ENCODE measurements at places on chromosomes 1 and 21. TPM values are rescaled to one million over a fixed set of nuclear protein-coding genes. Genes with fewer than 3 reads are reported as not detected.

DNA sequence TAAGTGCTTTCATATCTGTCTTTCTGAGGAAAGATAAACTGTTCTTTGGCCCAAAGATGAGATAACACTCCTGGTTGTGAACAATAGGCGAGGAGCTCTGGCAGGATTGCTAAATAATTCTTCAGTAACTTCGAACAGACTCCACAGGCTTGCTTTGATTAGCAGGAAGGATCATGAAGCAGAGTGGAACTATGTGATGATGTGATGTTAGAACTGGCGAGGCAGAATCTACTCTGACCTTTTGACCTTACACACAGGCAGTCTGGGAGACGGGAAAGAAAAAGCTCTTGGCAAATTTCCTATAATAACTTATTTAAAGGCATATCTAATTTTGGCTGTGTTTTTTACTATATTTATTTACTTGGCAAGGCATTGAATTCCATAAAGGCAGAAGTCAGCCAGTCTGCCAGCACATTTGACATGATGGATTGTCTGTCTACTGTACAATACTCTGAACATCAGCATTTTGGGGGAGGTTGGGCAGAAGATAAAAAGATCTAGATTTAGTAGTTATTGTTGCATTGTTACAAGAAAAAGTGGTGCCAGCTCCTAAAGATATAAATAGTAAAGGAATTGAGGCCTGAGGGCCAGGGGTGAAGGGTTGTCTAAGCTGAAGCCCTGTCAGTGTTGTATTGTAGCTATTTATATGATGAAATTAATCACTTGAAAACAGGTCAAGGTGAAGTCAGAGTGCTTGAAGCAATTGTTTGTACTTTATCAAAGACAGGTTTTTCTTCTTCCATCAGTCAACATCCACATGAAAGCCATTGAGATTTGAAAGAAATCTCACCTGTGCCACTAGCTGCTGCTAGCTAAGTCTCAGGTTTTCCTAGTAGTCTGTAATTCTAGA is 708.8 kb downstream of the LTN1 start:
- DNase-seq = peak; percentile 33

DNA sequence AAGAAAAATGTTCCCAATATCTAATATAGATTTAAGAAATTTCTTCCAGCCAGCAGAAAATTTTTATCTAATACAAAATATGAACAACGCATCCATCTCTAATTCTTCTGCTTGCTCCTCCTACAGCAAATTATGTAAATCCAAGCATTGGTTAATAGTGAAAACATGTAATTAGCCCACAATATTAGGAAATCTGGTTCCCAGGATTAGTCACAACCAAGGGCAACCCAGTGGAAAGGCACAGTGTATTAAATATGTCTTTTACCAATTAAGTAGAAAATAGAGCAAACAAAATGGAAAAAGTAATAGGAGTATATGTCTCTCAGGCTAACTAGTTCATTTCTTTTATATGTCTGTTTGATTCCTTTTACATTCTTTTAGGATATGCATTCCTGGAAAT is 59.4 kb upstream of the IFI44L start:
- DNase-seq = no peak

ATP6V1G3 gene
- 3.2 TPM for polyA plus RNA-seq

TINAGL1 gene
- 31.0 TPM for polyA plus RNA-seq

- DNase-seq = no peak
These were observed 22.4 kb upstream of the CHRM3 start for GRCh38 chr1:239363930-239364329.

NAXE gene
- 62.1 TPM for polyA plus RNA-seq

DNA sequence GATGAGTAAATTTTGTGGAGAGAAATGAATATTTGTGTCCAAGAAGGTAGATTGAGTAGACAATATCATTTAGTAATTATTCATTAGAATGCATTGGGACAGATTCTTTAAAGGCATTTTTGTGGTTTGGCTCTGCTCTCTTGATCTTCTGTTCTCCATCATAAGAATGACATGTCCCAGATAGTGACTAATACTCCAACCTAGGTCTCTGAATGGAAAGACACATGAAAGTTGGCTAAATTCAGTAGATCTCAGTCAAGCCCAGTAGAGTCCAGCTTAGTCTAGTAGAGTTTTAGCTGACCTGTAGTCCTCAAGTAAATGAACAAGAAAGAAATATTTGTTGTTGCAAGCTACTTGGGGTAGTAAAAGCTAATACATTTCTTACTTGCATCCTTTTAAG is 61.8 kb upstream of the DNAH14 start:
- DNase-seq = no peak

CD160 gene
- polyA plus RNA-seq = 3.5 TPM

CLEC20A gene
- polyA plus RNA-seq = 0.30 TPM

GRCh38 chr1:27383039-27383605 is at the start of gene CD164L2:
Gene CD164L2 (minus strand): TSS chr1:27383333. CDS start chr1:27383239, 94 bp downstream.
- no peak for DNase-seq

LDLRAP1 gene
- polyA plus RNA-seq = 12.9 TPM

DNA sequence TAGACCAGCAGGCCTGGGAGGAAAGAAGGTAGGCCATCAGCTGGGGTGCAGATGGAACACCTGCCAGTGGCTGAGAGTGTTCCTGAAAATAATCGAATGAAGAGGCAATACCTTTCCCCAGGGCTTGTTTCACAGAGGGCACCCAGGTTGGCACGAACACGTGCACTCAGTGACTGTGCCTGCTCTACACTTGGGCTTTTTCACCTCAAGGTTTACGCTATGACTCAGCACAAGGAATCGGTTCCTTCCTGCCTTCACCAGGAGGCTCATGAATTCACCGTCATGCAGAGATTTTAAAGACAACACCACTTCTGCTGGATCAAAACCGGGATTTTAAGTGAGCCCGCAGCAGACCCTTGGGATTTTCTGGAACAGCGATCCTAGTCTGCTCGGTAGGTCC is 118.5 kb upstream of the ADAR start:
- DNase-seq = no peak

AADACL3 gene
- not detected for polyA plus RNA-seq

RBBP5 gene
- 23.7 TPM for polyA plus RNA-seq

ENAH gene
- 121 TPM for polyA plus RNA-seq

S100A2 gene
- 3.9 TPM for polyA plus RNA-seq

KRTAP10-5 gene
- polyA plus RNA-seq = not detected

TNFAIP8L2 gene
- 1.6 TPM for polyA plus RNA-seq

DNA sequence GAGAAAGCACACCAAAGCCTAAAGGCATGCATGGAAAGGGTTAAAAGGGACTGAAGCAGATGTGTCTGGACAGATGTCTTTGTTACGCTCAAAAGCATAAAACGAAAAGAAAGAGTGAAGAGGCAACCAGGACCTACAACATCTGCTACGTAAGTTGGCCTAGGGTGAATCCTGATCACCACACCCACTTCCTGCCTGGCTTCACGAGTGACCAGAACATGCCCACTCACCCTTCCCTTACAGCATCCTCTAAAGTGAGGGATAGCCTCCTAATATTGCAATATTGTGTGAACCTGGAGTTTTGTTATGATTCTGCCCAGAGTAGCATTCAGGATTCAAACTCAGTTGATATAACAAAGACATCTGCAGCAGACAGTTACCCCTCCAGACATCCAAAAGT is 10.6 kb upstream of the OLIG2 start:
- DNase-seq = no peak

GRCh38 chr1:30988045-30988444 is 77.5 kb downstream of the PUM1 start:
- DNase-seq = no peak

SELE gene
- 0.52 TPM for polyA plus RNA-seq

DNA sequence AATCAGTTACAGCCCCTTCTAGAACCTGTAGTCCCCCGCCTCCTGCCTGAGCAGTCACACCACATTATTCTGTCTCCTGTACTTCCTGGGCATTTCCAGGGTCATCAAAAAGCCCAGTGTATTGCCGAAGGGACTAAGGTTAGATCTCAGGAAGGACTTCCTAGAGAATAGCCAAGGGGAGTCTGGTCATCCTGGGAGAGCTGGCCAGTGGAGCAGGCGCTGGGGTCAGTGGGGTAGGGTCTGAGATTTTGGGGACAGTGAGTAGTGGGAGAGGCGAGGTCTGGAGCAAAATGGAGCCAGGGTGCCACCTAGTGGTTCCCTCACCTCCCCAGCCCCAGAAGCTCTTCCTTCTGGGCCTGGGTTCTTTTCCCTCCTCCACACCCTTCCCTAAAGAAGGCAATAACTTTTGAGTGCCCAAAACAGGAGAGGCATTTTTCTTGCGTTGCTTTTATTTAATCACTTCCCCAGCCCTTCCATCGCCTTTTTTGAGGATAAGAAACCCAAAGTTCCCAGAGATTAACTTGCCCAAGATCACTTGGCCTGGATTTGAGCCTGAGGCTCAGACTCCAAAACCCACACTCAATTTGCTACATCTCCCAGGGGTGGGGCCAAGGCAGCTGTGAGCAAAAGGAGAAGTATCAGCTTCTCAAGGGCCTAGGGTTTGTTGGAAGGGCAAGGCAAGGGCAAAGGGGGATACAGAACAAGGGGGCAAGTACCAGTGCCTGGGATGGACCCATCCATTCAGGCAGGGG is 7.3 kb upstream of the PMVK start:
- DNase-seq = no peak
